Activated T-helper 1 cell treated with anti-CD3 and anti-CD28 coated beads, Interleukin-2, amount 50 U/mL, for 16 hours (primary cell): ENCODE measurements at places on chromosomes 2 and 18.

DNA sequence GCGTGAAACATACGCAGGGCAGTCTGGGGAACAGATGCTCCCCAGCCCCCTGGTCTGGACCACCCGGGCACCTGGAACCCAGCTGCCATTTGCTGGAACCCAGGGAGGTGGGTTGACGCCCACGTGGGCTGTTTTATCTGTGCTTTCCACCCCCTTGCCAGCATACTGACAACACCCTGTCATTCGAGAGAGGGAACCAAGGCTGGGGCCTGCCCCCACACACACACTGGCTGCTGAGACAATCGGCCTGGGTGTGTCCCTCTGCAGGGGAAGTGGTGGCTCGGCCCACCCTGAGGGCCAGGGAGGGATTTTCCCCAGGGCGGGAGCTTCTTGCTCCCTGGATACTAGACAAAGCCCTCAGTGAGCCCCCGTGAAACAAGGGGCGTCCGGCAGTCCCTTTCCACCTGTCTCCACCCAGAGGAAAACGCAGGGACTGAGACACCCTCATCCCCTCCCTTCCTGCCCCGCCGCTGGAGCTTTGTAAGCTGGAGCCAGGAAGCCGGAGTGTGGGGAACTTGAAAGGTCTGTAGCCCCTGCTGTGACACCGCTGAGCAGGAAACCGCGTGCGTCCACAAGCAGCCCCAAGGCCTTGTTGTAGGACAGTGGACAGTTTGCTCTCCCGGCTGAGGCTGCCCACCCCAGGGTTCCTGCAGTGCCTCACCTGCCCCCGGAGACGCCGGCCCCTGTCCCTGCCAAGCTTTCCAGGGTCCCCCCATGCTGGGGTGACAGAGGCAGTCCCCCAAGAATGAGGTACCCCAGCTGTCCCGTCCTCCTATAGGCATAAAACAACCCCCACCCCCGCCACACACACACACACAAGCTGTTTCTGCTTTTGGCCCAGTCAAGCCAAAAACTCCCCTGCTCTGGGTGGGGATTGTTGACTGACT is 14.1 kb upstream of the KLF11 start:
- DNase-seq: no peak

GRCh38 chr2:223530811-223531210 is 71.3 kb downstream of the SCG2 start:
- no peak for DNase-seq

GRCh38 chr18:45324495-45325113 is 290.7 kb upstream of the SLC14A2 start:
- no peak for DNase-seq

- DNase-seq: no peak
These were observed 42.4 kb downstream of the MRPL35 start for GRCh38 chr2:86241611-86242010.

- no peak for DNase-seq
These were observed 6.4 kb upstream of the BOK start for GRCh38 chr2:241551998-241552737.
